NCI-H1436 (cell line): ENCODE measurements at places on chromosomes 2 and 18.

DNA sequence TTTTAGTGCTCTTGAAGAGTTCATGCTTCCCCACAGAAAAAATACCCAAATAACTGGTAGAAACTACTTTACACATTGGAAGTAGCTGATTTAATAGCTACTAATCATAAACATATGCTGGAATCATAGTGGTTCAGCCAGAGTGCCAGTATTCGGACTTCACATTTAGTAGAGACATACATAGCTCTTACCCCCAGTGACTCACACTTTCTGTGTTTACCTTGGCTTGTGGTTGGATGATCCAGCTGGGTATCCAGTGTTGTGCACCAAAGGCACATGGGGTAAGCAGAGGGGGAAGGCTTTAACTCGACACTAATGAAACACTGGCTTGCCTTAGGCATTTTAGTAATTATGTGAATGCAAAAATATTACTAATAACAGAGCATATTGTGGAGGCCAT is 18.1 kb downstream of the ARHGAP28 start:
- DNase-seq = no peak

DNA sequence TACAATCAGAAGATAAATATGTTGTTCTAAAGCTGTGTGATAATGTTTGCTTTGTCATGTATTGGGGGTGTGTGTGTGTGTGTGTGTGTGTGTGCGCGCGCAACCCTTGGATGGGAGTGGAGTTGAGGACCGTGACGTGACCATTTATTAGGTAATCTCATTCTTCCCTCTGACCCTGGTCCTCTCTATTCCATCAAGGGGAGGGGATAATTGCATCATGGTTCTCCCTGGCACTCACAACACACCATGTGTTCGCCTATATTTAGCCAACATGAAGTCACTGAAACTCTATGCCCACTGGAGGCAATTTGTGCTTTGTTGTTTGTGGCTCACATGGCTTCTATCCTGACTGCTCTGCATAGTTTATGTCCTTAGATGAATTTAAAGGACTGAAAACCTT is 79.8 kb upstream of the LRPPRC start:
- peak; percentile 40 for DNase-seq

DNA sequence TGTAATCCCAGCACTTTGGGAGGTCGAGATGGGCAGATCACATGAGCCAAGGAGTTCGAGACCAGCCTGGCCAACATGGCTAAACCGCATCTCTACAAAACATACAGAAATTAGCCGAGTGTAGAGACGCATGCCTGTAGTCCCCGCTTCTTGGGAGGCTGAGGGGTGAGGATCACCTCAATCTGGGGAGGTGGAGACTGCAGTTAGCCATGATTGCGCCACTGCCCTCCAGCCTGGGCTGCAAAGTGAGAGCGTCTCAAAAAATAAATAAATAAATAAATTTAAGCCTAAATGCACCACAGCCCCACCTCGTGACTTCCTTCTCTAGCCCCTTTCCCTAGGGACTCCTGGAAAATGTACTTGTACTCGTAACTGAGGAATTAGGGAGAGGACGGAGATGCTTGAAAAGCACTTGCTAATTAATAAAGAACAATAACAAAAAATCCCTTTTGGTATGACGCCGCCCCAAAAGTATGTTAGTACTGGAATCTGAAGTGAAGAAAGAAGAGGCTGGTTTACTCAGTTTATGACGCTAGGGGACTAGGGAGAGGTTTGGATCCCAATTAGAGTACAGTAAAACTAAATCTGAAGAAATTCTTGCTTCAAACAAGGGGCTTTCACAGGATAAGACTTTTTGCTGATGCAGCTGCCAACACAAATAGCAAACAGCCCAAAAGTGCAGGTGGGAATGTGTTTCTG is 887 bp upstream of the ZNF396 start:
- DNase-seq = no peak

DNA sequence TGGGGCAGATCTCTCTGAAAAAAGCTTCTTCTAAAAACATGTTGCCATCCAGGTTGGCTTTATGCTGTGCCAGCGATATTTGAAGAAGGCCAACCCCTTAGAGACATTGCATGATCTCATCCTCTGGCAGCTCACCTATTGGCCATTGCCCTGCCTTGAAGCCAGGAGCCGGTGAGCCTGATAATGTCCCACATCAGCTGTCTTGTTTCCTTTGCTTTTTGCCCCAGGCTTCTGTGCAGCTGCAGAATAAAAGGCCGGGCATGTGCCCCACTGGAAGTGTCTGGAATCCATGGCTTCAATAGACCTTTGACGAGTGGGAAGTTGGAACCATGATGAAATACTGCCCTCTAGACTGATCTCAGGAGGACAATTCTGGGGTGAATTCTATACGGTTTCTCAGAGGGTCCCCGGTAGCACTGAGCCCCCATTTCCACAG is 523.5 kb upstream of the ZEB2 start:
- DNase-seq = no peak

- no peak for DNase-seq
These were observed 711.1 kb downstream of the CBLN2 start for GRCh38 chr18:71832946-71833617.

DNA sequence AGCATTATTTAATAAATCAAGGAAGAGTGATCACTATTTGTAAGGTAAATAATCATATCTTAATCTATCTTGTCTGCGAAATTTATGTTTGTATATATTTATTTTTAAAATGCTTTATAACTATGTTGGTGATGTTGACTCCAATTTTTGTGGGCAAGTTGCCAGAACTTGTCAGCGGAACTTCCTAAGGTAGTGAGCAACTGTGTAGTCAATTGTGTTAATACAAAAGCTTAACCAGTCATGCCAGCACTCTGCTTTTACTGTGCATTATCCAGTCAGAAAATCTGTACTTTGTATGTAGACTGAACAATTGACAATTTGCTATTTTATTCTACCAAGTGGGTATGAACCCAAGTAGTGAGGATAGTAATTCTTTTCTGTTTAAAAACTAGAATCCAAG is 61.9 kb upstream of the RND3 start:
- DNase-seq = no peak

- no peak for DNase-seq
These were observed 104.5 kb downstream of the TDRD15 start for GRCh38 chr2:21228041-21228895.

- DNase-seq = no peak
These were observed 5.4 kb upstream of the RNASEH1 start for GRCh38 chr2:3563521-3563976.

DNA sequence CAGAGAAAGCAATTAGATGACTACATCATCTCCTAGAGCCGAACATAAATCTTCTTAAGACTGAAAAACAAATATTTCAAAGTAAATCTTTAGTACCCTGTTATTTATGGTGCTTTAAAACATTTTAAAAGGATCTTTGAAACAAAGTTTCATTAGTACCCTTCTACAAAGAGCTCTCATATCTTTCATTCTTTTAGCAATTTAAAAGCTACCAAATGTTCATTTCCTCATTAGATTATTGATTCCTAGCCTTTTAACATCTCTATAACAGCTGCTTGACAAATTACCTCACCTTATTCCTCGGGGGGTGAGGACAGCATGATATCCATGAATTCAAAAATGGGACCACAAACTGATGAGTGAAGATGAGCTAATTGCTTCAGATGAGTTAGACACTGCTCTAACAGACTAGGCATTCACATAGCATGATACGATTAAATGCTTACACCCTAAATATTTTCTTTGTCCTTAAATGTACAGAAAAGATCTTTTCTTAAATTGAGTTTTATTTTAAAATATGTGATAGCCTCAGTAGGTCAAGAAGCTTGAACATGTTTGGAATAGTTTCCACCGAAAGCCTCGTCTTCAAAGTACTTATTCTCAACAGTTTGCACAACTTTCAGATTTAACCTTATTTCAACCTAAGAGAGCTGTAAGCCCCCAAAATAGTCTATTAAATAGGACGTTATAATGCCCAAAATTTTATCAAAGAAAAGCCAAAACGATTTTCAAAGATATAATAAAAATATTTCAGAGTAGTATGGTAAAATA is 2.1 kb downstream of the ATAD2B start:
- no peak for DNase-seq
